Activated T-cell treated with anti-CD3 and anti-CD28 coated beads, Interleukin-2, amount 50 U/mL, for 48 hours (primary cell): ENCODE measurements at places on chromosomes 1 and 21.

DNA sequence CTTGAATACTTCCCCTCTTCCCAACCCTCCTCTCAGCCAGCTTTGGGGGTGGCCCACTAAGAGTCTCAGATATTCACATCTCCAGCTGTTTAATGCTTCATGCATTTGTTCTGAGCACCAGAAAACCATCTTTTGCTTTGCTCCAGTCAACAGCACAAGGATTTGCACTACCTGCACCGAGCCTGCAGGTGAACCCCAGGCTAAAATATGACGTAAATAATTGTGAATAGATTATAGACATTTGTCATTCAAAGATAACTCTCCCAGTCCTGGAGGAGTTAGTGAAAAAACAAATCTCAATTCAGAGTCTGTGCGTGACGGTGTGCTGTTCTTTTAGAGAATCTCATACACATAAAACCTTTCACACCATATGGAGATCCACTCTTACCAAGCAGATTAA lies 7.4 kb downstream of the CD247 start:
- DNase-seq = no peak

DNA sequence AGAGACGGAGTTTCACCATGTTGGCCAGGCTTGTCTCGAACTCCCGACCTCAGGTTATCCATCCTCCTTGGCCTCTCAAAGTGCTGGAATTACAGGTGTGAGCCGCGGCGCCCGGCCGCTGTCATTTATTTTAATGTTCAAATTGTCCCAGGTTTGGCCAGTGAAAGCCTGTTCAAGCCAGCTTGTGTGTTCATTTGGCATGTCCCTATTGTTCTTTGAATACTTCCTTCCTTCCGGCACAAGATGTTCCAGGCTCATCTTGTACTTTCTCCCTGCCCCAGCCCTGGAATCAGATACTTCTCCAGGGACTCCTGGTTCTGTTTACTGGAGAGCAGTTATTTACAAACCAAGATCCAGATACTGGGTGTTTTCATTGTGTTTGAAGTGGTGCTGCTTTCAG lies 37.0 kb downstream of the ZBTB8B start:
- DNase-seq = no peak

GRCh38 chr1:209870151-209870831 lies 42.5 kb downstream of the UTP25 start:
- no peak for DNase-seq

DNA sequence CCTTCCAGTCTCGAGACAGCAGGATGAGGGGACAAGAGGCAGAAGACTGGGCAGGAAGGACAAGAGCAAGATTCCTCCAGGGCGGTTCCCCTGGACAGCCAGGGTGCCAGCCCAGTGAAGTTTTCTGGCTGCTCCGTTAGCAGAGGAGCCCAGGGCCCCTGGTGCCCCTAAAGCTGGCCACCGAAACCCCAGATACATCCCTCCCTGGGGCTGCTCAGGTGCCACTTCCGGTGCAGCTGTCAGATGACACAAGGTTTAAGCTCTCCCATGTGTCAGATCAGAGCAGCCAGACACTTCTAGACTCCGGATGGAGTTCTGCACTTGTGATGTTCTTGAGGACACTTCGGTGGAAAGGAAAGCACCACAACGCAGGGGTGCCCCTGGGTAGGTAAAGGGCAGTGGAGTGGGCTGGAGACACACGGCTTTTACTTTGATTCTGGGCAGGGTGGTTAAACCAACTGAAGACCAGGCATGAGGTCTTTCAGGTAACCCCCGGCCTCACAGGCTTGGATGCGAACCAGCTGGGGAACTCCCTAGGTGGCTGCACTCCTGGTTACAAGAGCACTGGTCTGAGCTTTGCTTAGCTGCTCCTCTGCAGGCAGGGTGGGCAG lies 85.7 kb downstream of the ITPKB start:
- peak; percentile 70 for DNase-seq

GRCh38 chr1:167629681-167630567 lies at the start of gene RCSD1:
RCSD1 (plus strand) TSS chr1:167630232; CDS start chr1:167630424, 192 bp downstream.
- DNase-seq = peak; percentile 81

DNA sequence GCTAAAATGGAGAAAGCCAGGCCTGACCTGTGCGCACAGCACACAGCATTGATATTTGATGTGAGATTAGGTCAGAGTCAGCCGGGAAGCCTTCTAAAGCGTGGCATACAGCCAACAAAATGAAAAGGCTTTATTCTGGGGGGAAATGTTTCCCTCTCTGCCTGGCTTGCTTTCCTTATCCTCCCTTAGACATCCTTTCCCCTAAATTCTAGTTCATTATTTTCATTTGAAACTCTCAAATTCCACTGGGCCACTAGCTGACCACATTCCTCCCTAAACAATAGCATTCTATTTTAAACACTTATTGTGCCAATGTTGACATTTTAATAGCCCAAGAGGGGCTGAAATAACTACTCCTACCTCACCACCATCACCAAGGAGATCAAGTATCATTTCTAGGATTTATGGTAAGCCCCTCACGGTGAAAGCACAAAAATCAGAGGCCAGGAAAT lies 49.4 kb downstream of the LEPR start:
- DNase-seq = no peak

- DNase-seq = no peak
These were observed 5.0 kb upstream of the EDEM3 start for GRCh38 chr1:184759651-184760050.
